GM19239 (cell line): ENCODE measurements at places on chromosomes 3 and 15.

DNA sequence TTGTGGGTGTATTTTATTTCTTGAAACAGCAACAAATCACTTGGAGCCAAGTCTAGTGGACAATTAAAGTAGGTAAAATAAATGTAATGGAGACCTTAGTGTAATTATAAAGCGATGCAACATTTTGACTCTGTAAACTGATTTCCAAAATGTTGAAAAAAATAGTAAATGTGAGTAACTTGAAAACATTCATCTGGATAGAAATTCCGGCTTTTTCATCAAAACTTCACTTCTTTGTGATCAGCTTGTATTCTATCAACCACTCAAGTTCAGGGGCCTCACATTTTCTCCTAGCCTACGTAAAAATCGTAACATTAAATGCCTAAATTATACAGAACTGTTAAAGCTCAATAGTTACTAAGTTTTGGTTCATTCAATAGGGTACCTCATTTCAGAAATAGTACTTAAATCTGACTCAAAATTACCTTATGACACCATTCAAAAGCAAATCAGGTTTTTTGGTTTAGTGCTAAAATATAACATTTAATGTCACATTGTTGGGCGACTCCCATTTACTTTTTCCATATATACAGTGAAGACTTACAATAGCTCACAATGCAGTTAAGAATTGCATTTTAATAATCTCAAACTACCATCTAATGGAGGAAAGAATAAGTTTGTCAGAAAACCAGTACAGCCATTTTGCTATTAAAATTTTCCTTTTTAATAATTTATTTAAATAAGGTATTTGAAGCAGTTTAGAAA lies 12.7 kb downstream of the CCNL1 start:
- no peak for DNase-seq

DNA sequence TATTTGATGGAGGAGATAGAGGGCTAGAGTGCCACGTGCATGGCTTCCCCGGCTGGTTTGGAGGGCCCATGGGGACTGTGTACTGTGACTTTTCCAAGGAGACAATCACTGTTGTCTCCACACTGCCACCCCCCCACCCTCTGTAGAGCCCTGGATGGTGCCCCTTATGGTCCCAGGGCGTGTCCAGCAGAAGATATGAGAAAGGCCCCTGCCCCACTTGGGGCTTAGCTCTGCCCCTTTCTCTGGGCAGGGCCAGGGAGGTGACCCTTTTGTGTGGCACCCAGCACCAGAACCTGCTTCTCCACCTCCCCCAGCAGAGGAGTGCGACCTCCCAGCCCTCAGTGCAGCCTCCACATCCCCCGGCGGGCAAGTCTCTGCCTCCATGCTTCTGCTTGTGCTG lies 32.1 kb downstream of the SPSB4 start:
- DNase-seq, result no peak

DNA sequence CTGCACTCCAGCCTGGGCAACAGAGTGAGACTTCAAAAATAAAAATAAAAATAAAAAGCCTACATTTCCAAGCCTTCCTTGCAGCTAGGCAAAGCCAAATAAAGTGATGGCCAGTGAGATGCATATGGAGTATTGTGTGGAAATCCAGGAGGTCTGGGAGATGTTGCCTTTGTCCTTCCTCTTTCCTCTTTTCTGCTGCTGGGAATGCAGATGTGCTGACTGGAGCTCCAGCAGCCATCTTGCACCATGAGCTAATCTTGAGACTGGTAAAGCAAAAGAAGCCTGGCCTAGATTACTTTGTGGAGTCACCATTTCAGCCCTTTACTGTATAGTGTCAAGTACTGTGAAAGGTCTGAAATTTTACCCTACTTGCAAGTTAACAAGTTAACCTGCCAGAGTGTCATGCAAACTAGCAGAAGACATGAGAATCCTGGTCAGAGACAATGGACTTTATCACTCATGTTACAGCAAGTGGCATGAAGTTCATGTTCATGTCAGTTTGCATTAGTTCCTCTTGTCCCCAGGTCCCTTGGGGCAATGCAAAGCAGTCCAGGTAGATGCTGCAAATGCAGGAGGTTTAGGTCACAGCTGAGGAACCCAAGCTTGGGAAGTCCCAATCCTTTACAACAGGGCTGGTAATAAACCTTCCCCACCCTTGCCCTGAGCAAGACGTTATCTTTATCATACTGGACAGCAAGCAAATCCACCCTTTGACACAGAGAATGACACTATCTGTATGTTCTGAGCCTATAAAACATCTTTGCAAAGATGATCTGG lies 103.1 kb downstream of the TLE3 start:
- no peak for DNase-seq

GRCh38 chr3:195282961-195283360 lies 12.0 kb upstream of the XXYLT1 start:
- DNase-seq, result no peak

DNA sequence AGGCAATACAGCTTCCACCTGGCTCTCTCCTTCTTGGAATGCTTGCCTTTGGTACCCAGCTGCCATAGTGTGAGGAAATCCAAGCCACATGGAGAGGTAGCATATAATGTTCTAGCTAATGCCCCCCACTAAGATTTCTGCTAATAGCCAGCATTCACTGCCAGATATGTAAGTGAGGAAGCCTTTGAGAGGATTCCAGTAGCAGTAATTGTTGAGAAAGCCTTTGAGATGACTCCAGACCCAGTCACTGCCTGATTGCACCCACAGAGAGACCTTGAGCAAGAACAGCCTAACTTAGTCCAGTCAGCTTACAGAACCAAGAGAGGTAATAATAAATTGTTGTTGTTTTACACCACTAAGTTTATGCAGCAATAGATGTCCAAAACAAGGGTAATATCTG lies 63.1 kb downstream of the STRIT1 start:
- no peak for DNase-seq

GRCh38 chr3:162138509-162138908 lies 641.9 kb downstream of the OTOL1 start:
- no peak for DNase-seq

GRCh38 chr3:173785004-173785403 lies 387.5 kb downstream of the NLGN1 start:
- no peak for DNase-seq

DNA sequence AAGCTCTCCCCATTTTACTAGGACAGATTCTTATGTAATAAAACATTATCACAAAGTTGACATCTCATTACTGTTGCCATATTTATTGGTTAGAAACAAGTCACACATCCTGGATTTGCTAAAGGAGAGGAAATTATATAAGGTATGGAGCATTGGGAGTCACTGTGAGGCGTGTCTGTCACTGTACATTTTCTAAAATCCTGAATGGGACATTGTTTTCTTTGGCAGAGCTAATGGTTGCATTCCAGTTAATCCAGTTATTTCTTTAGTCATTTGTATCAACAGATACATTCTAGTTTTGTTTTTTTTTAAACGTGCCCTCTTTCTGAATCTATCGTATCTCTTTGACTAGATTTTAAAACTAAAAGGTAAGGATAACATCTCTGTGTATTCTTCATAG lies 70.2 kb upstream of the MITF start:
- DNase-seq, result no peak

- no peak for DNase-seq
These were observed 100.7 kb downstream of the GALK2 start for GRCh38 chr15:49270541-49271421.

DNA sequence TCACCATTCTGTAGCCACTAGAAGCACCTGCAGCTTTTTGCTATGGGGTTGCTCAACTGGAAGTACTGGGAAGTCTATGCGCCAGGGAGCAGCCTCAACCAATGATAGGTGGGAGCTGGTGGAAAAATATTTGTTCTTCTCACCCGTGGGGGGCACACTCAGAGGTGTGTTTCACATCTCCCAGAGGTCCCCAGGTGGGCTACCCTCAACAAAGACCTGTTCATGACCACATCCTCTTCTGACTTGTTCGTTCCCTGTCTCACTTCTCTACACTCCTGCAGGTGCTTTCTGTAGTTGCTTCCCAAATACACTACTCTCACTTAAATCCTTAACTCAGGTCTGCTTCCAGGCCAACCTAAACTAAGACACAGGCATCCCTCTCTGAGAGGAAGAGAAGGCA lies 3.6 kb downstream of the CAMP start:
- DNase-seq, result no peak

DNA sequence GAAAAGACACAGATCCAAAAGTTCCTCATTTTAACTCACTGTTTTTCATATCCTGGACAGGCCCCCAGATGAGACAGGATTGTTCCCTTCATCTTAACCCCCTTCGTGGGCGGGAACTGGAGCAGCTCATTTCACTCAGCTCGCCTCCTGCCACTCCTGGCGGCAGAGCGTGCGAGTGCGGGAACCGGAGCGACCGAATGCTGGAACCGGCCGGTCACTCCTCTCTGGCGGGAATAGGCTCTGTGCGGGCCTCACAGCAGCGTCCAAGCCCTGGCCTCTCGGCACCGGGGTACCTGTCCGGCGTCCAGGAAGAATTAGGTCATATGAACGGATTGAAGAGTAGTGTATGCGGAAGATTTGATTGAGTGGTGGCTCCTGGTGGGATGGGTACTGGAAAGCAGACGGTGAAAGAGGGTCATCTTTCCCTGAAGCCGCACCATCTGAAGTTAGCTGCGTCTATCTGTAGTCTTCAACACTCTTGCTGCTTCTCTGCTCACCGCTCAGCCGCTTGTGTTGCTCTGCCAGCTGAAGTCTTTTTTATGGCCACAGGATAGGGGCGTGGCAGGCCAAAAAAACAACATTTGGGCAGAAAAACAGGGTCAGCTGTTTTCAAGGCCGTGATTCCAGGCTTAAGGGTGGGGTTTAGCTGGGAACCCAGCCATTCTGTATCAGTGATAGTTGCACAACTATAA lies 42.3 kb upstream of the FXR1 start:
- no peak for DNase-seq

- no peak for DNase-seq
These were observed 138.0 kb upstream of the BHLHE40 start for GRCh38 chr3:4841225-4841624.

- no peak for DNase-seq
These were observed 61.8 kb upstream of the SCN5A start for GRCh38 chr3:38711321-38711720.

DNA sequence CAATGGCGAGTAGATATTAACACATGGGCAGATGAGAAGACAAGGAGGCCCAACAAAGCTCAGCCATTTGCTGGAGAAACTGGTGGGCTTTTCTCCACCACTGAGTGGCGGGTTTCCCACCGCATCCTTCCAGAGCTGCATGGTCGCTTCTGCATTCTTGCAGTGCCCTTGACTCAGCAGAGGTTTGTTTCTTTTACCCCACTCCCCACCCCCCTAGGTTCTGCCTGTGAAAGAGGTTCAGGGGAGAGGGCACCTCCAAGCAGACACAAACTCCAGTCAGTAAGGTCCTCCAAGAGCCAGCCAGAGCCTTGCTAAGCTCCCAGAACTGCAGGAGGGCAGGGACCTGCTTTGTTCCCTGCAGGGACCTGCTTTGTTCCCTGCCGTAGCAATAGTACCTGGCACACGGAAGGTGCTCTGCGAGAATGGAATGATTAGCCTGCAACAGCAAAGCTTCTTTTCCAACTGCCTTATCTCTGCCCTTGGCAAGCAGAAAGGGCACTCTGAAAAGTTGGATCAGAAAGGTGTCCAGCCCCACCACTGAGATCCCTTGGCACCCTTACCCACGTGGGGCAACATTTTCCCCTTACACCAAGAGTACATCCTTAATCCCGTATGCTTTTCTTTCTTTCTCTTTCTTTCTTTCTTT lies 1.4 kb downstream of the PAQR5 start:
- DNase-seq, result no peak

DNA sequence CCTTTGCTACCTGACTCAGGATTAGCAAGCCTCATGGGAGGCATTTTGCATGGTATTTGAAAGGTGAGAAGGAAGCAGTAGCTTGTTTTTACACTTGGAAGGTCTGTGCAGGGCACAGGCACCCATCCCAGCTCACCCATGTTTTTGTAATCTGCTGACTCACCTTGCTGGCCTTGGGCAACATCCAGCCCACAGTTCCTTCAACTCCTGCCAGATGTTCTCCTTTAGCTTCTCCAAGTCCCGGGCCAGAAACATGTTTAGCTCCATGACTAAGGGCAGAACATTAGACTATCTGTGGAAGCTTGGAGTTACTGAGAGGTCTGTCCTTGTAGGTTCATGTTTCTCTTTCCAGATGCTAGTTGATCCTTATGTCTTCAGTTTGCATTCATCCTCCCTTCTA lies 12.4 kb upstream of the ZNF770 start:
- DNase-seq, result no peak

- DNase-seq, result no peak
These were observed 3.8 kb downstream of the STT3B start for GRCh38 chr3:31536497-31536896.
